Stimulated activated CD8-positive, alpha-beta memory T cell treated with anti-CD3 and anti-CD28 coated beads, Interleukin-4, amount 100 ng/mL, for 48 hours (primary cell): ENCODE measurements at places on chromosomes 16 and 17.
A peak's percentile ranks its signal among the peaks of the same experiment; 100 is the strongest.

GRCh38 chr17:74978240-74978639, 5.7 kb upstream of the HID1 start:
- no peak for DNase-seq

GRCh38 chr16:87350681-87351319, 32.8 kb downstream of the FBXO31 start:
- no peak for DNase-seq

GRCh38 chr17:10197362-10197720, 1.1 kb downstream of the GAS7 start:
- DNase-seq = no peak

DNA sequence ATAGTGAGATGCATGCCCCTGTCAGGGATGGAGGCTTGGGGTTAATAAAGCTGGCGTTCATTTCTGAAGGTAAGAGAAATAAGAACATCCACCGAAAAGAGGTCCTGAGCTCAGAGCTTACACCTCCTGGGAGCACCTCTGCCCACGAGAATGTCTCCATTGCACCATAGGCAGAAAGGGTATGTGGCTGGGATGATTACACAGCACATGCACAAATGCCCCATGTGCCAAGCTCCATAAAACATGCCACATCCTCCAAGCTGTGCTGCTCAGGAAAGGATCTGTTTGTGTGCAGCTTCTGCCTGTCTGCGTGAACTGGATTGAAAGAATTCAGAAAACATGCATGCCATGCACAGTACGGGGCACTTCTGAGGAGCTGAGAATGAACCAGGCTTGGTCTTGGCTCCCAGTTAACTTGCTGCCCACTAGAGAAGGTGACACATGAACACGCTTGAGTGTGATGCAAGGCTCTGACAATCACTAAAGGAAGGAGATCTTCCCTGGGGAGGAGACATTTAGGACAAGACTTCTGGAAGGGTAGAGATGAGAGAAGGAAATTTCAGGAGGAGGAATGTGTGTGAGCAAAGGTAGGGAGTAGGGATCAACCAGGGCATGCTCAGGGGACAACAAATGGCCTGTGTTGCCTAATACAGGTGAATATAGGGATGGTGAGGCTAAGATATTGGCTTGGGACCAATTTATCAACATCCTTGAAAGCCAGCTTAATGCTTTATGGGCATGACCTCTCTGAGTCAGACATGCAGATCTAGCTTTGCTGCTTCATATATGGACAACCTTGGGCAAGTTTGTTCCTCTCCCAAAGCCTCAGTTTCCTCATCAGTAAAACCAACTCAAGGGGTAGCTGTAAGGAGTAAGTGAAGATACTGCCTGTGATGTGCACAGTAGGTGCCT, 32.0 kb upstream of the SMPD3 start:
- DNase-seq = no peak

DNA sequence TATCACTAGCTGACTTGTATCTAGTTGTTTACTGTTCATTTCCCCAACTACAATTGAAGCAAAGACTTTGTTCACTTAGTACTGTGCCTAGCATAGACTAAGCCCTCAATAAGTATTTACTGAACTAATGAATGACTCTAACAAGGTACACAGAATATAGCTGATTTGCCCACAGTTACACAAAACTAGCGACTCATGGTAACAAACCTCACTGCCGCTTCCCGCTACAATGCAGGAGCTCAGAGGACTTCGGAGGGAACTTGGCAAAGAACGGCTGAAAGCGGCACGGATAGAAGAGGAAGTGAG, 524 bp downstream of the EFTUD2 start:
- no peak for DNase-seq

DNA sequence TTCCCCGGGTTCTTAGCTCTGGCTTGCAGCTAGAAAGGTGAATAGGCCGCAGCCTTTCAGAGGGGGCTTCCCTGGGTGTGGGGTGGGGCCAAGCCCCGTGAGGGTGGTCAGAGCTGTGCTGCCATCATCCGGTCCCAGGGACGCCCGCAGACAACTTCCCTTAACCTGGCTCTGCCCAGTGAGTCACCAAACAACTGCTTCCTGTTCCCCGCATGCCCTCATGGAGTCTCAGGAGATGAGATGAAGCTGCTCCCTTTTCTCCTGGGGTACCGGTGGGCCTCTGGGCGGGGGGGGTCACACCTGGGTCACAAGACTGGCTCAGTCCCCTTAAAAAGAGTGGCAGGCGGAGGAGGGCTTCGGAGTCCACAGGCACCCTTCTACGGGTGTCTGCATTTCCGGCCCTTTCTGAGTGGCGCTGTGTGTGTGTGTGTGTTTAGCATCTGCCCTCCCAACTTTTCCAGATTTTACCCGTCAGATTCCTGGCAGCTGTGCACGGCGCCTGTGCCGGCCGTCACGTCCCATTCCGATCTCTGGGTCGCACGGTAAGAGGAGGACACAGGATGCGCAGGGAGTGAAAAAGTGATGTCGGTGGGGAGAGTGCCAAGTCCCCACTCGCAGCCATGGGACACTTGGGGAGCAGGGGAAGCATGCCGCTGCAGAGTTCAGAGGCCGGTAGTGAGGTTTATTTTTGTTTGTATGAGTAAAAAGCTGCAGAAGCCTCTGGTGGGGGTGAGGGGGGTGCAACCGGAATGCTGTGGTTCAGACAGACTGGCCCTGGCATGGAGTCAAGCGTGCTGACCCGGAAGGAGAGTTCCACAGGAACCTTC, 16.8 kb downstream of the HIC1 start:
- no peak for DNase-seq

DNA sequence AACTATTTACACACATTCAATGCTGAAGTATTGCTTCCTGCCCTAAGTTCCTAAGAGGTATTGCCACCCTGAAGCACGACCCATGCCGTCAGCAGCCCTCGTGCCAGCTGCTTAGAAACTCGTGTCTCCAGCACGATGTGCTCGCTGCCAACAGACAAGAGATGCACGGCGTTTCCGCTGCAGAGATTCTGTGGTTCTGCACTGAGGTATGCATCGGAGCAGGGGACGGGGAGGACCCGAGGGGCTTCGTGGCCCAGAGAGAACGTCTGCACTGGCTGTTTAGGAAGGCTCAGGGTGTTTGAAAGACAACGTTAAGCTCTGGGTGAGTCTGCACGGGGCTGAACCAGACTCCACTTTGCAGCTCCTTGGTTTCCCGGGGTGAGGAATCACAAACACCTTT, 82.7 kb upstream of the CREBBP start:
- DNase-seq = peak; percentile 32

DNA sequence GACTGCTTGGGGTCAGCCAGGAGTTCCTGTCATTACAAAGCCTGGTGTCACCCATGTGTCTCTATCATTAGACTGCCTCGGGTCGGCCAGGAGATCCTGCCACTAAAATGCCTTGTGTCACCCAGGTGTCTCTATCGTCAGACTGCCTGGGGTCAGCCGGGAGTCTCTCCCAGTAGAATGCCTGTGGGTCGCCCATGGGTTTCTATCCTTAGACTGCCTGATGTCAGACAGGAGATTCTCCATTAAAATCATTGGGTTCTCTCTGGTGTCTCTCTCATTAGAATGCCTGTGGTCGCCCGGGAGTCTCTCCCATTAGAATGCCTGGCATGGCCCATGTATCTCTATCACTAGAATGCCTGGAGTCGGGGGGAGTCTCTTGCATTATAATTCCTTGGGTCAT, 2231.0 kb downstream of the TP53TG3F start:
- no peak for DNase-seq

DNA sequence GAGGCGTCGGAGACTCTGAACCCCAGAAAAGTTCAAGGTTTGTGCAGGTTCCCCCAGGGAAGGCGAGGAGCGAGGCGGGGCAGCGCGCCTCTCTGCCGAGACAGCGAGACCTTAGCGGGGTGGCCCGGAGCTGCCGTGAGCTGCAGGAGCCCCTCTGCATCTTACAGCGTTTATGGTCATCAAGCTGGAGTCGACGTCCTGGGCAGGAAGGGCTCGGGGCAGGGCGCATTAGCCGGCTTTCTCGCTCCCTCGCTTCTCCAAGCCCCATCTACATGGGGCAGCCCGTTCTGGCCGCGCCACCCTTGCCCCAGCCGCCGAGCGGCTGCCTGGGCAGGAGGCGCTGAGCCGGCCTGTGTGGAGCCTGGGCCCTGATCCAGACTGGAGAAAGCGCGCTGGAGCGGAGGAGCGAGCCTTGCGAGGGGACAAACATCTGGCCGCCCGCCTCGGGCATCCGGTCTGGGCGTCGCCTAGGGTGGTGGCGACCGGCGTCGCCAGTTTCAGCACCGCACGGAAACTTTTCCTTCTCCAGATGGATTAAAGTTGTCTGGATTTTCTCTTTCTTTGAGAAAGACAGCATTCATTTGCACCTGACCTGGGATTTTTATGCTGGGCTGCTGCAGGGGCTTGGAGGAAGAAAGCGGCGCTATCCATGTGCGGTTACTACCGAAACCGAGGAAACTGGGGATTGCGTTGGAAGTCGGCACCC, 750 bp downstream of the TMEM132E start:
- no peak for DNase-seq

- DNase-seq = no peak
Measured at GRCh38 chr17:223723-224471, 42.4 kb upstream of the DOC2B start.

- no peak for DNase-seq
Measured at GRCh38 chr16:65284626-65285025, 162.8 kb upstream of the CDH11 start.

GRCh38 chr17:35612924-35613521, 25.9 kb downstream of the AP2B1 start:
- peak; percentile 37 for DNase-seq

DNA sequence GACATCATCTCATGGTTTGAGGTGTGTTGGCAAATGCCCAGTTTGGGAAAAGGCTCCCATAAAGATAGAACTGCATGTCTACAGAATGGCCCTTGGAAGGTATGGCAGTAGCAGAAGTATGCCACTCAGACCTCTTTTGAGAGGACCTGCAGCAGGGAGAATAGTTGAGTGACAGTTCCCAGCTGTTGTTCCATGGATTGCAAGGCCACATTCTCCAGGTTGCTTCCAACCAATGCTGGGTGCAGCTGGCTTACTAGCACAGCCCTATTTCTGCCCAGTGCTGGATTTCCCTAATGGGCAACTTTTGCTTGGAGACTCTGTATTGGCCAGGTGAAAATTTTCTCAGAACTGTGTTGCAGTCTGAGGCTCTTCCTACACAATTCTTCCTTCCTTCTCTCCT, 266.2 kb downstream of the UTP18 start:
- DNase-seq = no peak

DNA sequence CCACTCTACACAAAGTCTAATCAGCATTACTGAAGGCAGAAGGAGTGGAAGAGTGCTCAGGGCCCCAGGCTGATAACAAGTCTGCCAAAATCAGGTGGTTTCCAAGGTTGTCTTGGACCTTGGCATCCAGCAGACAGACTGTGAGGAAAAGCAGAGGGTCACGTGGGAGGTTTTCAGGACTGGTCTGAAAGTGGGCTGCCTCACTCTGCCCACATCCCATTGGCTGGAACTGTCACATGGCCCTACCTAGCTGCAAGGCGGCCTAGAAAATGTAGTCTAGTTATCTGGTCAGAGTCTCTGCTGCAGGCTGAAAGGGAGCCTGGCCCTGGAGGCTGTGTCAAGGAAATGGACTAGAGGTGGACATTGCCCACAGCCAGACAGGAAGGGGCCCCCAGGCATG, 310.7 kb upstream of the ASIC2 start:
- no peak for DNase-seq

GRCh38 chr17:77382966-77383612, 242.3 kb downstream of the SEC14L1 start:
- no peak for DNase-seq

DNA sequence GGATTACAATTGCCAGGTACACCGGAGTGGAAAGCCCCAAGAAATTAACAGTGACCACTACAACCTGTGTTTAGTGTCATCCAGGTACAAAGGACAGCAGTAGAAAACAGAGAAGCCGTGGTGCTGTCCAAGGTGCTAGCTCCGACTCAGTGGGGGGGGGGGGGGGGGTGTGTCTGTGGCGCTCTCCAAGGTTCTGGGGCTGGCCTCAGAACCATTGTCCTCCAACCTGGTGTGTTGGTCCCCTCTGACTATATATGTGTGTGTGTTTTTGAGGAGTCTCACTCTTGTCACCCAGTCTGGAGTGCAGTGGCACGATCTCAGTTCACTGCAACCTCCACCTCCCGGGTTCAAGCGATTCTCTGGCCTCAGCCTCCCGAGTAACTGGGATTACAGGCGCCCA, 5.8 kb upstream of the ZNF23 start:
- peak; percentile 63 for DNase-seq

DNA sequence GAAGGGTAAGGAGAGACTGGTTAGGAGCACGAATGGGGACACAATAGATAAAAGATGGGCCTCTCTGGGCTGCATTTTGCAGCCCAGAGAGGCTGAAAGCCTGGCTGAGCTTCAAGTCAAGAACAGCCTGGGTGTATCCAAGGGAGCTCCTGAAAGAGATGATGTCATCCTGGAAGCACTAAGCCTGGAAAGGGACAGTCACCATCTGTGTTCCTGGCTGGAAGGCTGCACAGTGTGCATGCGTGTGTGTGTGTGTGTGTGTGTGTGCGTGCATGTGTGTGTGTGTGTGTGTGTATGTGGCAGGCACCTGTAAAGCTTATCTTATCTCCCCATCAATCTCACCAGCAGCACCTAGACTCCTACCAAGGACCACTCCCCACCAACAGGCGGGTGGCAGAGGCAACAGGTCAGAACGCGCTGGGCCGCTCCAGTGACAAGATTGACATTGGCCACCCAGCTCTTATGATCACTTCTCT, 44.1 kb downstream of the COG7 start:
- DNase-seq = no peak

GRCh38 chr16:22008215-22009059, 526 bp downstream of the MOSMO start:
- peak; percentile 49 for DNase-seq

- DNase-seq = peak; percentile 74
Measured at GRCh38 chr16:10181196-10182162, 749 bp downstream of the GRIN2A start.

- DNase-seq = no peak
Measured at GRCh38 chr16:66523861-66524354, 26.0 kb downstream of the TK2 start.

DNA sequence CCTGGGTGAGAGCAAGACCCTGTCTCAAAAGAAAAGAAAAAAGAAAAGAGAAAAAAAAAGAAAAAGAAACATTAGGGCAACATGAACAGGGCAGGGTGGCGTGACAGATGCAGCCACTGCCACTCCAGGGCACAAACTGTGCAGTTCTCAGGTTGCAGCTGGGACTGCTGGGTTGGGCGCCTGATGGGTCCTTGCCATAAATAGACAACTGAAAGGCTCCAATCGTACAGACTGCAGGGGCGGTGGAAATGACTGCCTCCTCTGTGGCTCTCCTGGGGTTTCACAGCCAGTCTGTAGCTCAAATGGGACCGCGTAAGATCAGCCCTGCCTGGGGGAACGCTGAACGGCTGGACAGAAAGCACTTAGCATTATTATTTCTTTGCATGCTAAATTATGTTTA, 130.7 kb downstream of the CPPED1 start:
- no peak for DNase-seq
